ENCODE measurements at places on chromosomes 13 and 19. TPM values are rescaled to one million over a fixed set of nuclear protein-coding genes. Genes with fewer than 3 reads are reported as not detected.

Gene PSG2
- not detected for total RNA-seq

Gene CLC
- not detected for total RNA-seq

Gene F7
- total RNA-seq = not detected

Gene NXNL1
- not detected for total RNA-seq

Gene GDF15
- total RNA-seq = 113 TPM

Gene FUT1
- 0.39 TPM for total RNA-seq

Measured in epithelial cell of alveolus of lung (primary cell).